ENCODE measurements at places on chromosomes 1 and 21. TPM values are rescaled to one million over a fixed set of nuclear protein-coding genes. Genes with fewer than 3 reads are reported as not detected.

TAS1R1 gene
- total RNA-seq = not detected

- H3K36me3 ChIP-seq = no peaks in the 10 kb centered on the region
- no peak overlapping the region for H3K27ac ChIP-seq
- H3K4me1 ChIP-seq = no peaks in the 10 kb centered on the region
- H3K27me3 ChIP-seq = no peaks in the 10 kb centered on the region
- DNase-seq = no peak
- H3K4me3 ChIP-seq = no peak overlapping the region
Measured at GRCh38 chr1:119778886-119779560, 10.3 kb upstream of the HMGCS2 start.

DNA sequence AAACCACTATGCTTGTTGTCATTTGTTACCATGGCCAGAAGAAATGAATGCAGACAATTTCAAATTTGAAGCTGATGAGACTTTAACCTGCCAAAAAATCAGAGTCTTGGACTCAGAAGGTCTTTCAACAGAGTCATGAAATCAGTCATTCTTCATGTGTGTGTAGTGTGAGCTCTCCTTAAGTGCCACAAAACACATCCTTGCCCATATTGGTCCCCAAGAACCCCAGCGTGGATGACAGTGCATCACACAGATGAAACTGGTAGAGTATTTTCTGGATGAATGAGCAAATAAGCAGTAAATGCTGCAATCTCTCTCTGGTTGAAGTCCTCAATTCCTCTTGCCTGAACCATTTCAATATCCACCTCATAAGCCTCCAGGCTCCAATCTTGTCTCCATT is 28.7 kb upstream of the ETS2 start:
- no peaks in the 10 kb centered on the region for H3K36me3 ChIP-seq
- DNase-seq = no peak
- no peak overlapping the region for H3K27ac ChIP-seq
- no peaks in the 10 kb centered on the region for H3K27me3 ChIP-seq
- H3K4me3 ChIP-seq = no peak overlapping the region
- H3K4me1 ChIP-seq = no peaks in the 10 kb centered on the region

LRRIQ3 gene
- total RNA-seq = 0.52 TPM

DNA sequence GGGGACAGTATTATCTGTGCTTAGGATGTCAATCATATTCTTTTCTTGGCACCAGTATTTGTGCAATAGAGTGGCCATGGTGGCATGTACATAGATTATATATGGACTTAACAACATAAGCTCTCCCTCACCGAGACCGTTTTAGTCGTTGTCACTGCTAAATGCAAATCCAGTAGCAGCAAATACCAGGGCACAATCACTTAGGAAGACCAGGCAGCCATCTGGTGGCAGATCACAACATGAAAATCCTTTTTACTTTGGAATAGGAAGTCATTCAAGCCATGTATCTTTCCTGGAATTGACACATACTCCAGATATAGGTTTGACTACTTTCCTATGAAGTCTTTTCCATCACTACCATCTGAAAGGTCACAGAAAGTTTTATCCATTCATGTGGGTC is 53.2 kb upstream of the C1orf87 start:
- H3K4me3 ChIP-seq = no peak overlapping the region
- no peaks in the 10 kb centered on the region for H3K36me3 ChIP-seq
- DNase-seq = no peak
- no peaks in the 10 kb centered on the region for H3K27me3 ChIP-seq
- no peak overlapping the region for H3K27ac ChIP-seq
